ENCODE measurements at places on chromosomes 7 and 10.
A peak's percentile ranks its signal among the peaks of the same experiment; 100 is the strongest.

- DNase-seq: no peak
Measured at GRCh38 chr7:2540641-2541051, 14.7 kb downstream of the BRAT1 start.

DNA sequence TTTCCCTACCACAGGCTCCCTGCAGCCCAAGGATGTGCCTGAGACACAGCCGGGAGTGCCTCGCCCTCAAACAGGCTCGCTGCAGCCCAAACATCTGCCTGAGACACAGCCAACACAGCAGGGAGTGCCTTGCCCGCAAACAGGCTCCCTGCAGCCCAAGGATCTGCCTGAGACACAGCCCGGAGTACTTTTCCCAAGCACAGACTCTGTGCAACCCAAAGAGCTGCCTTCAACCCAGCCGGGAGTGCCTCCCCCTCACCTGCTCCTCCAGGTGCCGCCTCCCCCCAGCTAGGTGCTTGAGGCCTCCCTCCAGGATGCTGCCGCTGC lies 42.9 kb downstream of the ANTXRL start:
- no peak for DNase-seq

DNA sequence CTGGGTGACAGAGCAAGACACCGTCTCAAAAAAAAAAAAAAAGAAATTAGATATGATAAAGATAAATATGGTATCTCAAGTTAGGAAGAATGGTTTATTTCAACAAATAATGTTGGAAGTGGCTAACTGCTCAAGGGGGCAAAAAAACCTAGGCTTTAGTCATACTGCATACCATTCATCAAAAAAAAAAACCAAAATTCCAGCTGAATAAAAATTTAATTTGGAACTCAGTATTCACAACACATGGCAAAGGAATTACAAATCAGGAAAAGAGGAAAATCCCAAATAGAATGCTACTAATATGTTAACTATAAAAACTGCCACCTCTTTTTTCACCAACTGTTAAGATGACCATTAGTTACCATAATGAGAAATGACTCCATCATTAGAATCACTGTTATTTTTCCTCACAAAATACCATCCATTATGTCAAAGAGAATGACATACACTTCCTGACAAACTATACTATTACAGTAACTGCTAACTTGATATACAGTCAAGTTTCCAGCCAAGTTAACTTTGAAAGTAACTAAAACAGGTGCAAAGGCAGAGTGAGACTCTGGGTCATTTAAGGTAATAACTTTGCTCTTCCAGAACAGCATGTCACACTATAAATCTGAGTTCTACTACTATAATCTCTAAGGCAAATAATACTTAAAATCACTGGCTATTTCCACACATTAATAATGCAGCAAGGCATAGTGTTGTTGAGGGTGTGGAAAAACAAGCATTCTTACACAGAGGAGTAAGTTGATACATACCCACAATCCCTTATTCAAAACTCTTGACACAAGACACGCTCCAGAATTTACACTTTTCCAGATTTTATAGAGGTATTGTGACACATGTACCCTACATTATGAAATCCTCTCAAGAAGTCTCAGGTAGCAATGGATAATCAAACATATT lies 10.2 kb downstream of the KBTBD2 start:
- no peak for DNase-seq

DNA sequence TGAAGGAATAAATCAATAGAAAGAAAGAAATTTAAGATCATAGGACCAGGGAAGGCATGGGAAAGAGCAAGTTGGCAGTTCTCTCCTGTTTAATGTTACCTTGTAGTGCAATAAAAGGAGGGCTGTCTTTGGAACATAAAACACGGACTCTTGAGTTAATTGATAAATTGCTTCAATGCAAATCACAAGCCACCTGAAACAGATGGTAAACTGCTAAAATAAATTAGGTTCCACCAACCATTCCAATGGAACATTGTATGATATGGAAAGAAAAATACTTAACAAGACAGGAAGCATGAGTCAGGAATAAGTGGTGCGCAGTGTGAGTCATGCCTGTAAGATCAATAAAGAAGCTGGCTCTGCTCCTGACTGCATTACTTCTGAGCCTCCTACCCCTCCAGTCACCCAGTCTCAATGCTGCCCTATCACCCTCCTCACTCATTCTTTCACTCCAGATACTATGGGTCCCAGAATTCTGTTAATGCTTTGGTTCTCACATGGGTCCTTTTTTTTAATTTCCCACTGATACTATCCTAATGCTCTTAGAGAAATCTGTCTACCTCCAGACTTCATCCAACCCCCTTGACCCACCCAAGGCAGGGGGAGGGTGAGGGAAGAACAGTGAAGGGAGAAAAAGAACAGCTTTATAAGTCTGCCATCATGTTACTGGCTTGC lies 78.9 kb downstream of the LRRC17 start:
- peak; percentile 41 for DNase-seq

GRCh38 chr7:86846494-86847190 lies 202.9 kb downstream of the GRM3 start:
- no peak for DNase-seq

DNA sequence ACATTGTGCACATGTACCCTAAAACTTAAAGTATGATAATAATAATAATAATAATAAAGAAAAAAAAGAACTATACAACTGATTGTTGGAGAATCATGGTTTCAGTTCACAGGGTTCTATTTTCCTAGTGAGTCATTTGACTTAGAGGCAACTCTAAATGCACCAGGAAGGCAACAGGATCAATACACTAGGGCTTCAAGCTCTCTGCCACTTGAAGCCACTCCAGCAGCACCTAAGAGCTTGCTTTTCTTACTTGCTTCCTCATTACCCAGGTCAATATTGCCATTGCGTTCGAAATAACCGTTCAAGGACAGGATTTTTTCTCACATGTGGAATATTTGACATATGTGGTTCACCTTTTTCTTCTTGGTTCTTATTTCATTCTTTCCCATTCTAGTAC lies 189.7 kb downstream of the GRM3 start:
- DNase-seq: no peak

DNA sequence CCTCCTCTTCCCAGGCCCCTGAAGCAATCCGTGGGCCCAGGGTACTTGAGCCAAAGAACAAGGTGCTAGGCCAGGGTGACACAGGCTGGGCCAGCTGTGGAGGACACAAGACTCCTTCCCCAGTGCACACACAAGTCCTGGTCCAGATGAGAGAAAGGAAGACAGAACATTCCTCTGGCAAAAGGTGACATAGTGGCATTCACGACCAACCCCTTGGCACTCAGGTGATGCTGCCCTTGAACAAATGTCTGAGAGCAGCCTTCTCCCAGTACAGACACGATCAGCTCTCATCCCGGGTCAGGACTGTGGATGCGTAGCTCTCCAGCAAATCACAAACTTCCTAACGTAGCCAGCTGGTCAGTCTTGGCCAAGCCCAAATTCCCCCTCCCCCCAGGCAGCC lies 118.5 kb downstream of the OAT start:
- DNase-seq: no peak

- no peak for DNase-seq
Measured at GRCh38 chr7:132290021-132290420, 286.2 kb downstream of the PLXNA4 start.

DNA sequence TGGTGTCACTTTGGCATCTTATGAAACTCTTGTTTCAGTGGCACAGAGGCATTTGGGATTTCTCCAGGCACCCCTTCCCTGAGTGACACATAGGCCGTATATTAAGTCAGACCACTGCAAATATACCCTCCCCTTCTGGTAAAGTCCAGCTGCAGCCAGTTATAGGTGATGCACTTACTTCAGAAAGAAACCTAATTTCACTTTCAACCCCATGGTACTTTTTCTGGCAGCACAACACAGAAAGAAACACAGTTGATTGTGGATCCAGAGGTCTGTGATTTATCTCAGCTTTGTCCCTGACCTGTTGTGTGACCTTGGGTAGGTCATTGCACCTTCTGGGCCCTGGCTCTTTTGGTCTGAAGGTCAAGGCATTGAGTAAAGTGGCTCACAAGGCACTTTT lies 173.2 kb downstream of the BUB3 start:
- DNase-seq: no peak

GRCh38 chr10:124349996-124350280 lies 68.8 kb downstream of the OAT start:
- DNase-seq: no peak

DNA sequence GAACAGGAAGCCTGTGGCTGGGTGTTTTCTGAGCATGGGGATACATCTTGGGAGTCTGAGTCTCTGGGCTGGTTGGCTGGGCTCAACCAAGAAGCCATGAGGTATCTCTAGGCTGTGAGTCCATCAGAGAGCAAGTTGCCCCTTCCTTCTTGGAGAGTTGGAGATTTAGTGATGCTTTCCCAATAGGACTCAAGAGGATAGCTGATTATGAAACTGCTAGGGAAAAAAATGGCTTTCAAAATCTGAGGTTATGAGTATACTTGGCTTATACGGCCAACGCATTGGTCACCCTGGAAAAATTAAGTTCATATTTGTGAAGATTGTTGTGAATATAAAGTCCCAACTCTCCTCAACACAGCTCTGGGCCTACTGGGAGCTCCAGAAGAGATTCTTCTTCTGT lies 162.7 kb upstream of the KMT2E start:
- no peak for DNase-seq

DNA sequence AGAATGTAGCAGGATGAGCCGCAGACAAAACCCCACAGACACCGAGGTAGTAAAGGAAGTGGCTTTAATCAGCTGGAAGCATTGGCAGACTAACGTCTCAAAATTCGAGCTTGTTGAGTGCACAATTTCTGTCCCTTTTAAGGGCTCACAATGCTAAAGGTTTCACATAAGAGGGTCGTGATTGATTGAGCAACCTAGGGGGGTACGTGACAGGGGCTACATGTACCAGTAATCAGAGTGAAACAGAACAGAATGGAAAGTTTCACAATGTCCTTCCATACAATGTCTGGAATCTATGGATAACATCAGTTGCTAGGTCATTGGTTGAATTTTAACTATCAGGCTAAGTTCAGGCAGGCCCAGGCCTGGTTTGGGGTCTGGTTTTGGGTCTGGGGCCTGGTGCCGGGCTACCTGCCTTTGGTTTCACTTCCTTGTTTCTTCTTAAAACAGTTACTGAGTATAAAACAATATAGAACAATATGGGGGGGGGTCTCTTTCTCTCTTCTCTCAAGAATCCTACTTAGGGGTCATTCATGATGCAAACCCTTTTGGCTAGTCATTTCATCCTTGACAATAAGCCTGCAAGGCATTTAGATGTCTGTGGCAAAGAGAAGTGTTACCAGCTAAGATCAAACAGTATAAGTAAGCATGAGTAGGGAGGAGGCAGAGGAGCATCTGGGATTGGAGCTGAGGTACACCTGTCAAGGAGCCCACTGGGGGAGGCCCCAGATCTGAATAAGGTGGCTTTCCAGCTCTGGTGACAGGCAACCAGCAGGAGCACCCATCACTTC lies 364.1 kb downstream of the TNS3 start:
- no peak for DNase-seq

DNA sequence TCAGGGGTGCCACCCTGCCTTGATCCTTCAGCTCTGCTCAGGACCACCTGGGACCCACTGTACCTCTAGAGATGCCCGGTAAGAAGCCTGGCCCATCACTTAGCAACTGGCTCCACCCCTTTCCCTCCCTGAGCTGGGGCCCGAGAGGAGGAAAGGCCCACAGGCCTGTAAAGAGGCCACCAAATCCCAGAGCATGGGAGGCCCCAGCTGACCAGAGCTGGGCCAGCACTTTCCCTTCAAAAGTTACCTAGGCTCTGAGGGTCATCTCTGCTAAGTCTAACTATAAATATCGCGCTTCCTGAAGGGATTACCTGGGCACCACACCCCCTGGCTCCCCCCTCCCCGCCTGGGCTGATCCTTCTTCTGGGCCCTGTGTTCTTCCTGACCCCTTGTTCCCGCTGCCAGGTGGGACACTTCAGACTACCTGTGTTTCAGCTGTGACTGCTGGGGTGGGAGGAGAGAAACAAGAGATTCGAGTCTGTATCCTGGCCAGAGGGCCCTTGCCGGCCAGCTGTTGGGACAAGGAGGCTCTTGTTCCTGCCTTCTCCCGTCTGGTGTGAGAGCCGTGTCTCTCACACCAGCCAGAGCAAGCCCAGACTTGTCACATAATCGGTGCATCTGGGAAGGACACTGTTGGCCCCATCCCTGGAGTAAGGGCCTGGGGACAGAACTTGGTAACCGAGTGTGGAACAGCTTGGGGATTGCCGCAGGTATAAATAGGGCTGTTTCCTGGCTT lies 22.8 kb upstream of the ANKRD2 start:
- DNase-seq: no peak

- no peak for DNase-seq
Measured at GRCh38 chr10:44032216-44032615, 352.7 kb downstream of the CXCL12 start.

DNA sequence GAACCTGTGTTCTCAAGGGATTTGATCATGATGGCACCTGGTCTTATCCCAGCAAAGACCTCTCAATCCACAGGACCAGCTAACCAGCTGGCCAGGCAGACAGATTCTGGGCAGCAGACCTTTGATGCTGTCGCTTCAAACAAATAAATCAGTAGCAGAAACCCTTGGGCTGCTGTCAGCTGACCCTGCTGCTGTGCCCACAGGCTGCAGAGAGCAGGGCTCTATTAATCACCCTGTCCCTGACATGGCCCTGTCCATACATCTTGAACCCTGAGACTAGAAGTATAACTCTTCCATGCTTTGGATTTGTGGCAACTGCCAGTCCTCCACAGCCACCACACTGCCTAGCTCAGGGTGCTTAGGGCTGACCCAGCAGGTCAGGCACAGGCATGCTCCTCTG lies 244.1 kb upstream of the PODXL start:
- no peak for DNase-seq

DNA sequence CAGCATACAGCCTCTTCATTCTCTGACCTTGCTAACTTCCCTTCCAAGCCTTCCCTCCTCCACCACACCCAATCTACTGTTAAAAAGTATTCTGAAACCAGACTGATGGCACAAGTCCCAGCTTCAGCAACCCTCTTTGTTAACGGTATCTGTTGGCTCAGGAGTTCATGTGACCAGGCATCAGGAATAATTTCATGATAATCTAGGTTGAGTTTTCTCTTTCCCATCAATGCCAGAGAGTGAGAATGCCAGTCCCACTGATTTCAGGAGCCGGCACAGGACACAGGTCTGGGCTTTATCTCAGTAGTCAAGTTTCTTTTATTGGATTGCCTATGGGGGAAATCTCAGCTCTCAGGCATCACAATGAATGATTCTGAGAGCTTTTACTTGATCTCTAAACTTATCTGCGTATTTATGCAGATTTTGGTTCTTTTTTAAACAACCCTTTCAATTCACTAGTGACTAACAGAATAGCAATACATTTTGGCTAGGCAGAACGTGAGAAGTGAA lies 231.0 kb upstream of the LYZL1 start:
- DNase-seq: no peak

- DNase-seq: no peak
Measured at GRCh38 chr7:44101966-44102845, 1.9 kb upstream of the AEBP1 start.

- DNase-seq: no peak
Measured at GRCh38 chr7:146216396-146217041, 99.9 kb downstream of the CNTNAP2 start.

GRCh38 chr10:97072851-97073665 lies 112.7 kb downstream of the SLIT1 start:
- peak; percentile 85 for DNase-seq

GRCh38 chr10:130432271-130432670 lies 296.1 kb downstream of the GLRX3 start:
- no peak for DNase-seq

- DNase-seq: no peak
Measured at GRCh38 chr10:19749185-19749729, 67.0 kb upstream of the PLXDC2 start.

- DNase-seq: no peak
Measured at GRCh38 chr10:6912021-6912420, 331.9 kb upstream of the PRKCQ start.

GRCh38 chr10:98478430-98479222 lies 31.9 kb upstream of the HPS1 start:
- DNase-seq: no peak

GRCh38 chr7:751826-752225 lies 24.7 kb upstream of the PRKAR1B start:
- DNase-seq: no peak
